ENCODE measurements at places on chromosomes 5 and 9.

GRCh38 chr5:17180864-17181723 is 36.3 kb upstream of the BASP1 start:
- DNase-seq, result peak; percentile 95

GRCh38 chr9:13181652-13182051 is 97.8 kb downstream of the MPDZ start:
- peak; percentile 7 for DNase-seq

GRCh38 chr5:147465747-147466146 is 44.1 kb downstream of the DPYSL3 start:
- no peak for DNase-seq

DNA sequence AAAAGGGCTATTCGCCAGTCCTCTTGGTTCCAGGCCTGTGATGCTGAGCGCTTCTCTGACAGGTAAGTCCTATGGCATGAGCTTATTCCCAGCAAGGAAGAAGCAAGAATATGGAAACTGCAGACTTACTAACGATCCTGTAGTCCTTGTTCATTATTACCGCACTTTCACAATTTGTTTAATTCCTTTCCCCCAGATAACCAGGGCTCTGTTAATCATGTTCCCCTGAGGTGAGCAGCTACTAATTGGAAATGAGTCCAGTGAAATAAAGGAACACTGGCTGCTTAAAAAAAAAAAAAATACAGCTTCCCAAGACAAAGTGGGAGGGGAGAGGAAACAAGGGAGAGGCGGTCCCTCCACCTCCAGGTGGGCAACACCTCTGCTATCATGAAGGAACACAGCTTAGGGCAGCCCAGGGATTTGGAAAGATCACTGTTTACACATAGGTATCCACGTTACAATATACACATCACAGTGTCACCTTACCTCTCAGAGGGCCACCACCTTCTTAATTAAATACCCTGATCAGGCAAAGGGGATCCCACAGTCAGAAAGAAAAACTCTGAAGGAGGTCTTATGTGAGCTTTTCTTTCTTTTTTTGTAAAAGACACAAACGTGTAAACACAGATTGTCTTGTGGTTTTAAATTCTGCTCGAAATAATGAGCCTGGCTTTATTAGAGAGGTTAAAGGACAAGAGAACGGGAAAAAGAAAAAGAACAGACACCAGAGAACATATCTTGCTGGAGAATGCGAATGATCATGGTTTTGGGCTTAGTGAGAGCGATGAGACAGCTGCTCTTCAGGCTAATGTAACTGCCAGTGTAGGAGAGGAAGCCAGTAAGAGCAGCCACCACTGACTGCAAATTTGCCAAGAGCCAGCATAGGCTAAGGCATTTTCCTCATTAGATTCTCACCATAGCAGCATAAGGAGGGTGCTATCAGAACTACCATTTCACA is 258.6 kb downstream of the CRB2 start:
- DNase-seq, result no peak

DNA sequence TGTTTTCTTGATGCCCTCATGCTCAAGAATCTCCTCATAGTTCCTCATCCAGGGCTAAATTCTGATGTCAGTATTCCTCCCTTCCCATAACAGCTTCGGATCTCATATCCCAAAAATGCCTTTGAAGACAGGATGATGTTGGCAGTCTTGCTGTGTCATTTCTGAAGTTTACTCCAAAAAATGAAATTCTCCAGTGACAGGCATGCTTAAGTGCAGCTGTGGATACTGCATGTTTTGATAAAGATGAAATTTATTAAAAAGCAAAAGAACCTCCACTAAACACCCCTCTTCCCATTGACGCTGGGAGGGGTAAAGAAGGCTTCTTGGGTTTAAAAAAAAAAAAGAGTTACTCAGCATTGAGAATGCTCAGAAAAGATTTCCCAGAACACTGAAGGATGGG is 43.1 kb downstream of the NDST1 start:
- no peak for DNase-seq

DNA sequence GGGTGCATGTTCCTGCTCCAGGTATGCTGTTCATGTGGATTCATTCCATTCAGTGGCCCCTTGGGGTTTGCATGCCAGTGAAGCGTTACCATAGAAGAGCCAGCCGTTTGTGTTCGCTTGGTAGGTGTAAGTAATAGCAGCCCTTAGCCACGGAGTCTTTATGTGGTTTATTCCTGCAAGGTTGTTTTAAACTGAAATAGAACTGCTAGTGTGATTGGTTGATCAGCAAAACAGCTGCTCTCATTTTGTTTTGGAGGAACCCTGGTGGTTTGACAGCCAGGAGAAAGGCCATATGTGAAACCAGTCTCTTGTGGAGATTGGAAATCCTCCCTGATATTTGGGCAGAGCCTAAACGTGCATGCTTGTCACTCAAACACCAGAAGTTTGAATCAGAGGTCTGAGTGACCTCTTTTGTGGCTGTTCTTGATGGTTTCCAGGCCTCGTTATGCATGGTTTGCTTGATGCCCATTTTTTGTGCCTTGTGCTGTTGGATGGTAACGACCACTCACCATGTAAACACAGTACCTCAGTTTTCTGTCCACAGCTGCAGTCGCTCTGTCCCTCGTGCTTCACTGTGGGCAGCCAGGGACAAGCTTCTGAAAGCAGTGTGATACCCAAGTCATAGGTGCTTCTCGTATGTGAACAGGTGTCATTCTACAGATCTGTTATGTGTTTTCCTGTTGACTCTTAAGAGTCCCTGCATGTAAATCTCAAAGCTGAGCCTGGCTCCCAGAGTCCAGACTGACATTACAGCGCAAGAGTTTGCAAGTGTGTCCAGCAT is 58.3 kb upstream of the NXNL2 start:
- peak; percentile 13 for DNase-seq

DNA sequence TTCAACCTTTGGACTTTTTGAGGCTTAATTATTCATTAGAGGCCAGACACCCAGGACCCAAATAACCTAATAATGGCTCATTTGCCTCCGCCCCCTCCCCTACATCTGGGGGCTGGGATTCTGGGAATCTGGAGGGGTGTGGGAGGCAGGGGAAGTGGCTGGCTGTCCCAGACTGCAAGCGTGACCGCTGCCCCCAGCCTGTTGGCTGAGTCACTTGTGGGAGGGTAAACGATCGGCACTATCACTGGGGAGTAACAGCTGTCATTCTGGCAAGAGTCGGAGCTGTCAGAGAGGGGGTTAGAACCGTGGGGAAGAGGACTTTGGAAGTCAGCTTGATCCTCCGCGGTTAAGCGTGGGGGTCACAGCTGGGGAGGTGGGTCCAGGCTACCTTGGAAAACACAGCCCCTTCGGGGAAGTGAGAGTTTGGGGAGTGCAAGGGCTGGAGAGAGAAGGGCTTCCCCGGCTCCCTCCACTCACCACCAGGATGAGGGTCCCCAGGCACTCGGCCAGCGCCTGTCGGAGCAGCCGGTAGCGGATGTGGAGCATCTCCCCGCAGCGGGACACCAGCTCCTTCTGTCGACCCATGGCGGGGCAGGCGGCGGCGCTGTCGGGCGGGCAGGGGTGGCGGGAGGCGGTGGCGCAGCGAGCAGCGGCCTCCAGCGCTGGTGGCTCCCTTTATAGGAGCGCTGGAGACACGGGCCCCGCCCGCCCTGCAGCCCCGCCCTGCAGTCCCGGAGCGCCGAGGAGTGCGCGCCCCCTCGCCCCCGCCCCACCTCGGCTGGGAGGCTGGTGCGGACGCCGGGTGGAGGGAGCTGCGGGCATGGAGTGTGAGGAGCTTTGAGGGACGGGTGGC is at the start of gene AQP3:
AQP3 (minus strand) TSS at position 648 of the 853 bp plus-strand sequence; CDS start at position 585, 63 bp downstream.
- DNase-seq, result peak; percentile 54

- DNase-seq, result peak; percentile 40
These were observed 117.7 kb downstream of the GAS1 start for GRCh38 chr9:86829496-86830046.

- peak; percentile 51 for DNase-seq
These were observed 175.2 kb downstream of the GAPVD1 start for GRCh38 chr9:125436613-125437443.

DNA sequence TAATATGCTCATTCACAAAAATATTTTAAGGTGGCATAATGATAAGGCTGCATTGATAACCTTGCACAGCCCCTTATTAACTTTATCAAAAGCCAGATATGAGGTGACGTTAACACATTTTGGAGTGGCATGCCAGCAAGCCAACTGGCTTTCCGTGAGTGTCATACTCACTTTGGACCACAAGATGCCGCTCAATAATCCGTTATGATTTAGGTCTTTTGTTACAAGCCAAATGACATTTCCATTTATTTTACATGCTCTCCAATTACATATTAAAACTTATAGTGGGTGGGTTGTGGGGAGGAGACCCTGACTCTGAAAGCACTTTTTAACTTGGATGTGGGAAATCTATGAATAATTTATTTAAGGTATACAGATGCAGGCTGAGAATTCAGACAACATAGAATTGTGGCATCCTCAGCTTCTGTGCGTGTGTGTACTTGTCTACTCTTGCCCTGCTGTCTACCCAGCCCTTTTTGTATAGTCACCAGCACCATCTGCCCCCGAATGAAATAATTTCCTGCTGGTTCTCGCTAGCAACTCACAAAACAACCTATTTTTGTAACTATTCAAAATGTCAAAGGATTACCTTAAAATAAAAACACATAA is 305.1 kb downstream of the PSAT1 start:
- peak; percentile 43 for DNase-seq

- peak; percentile 8 for DNase-seq
These were observed 813 bp downstream of the ERMP1 start for GRCh38 chr9:5832071-5832537.

- DNase-seq, result no peak
These were observed 491.6 kb downstream of the SEMA5A start for GRCh38 chr5:9054322-9054721.

GRCh38 chr5:98570010-98570409 is 203.5 kb upstream of the RGMB start:
- DNase-seq, result no peak

- DNase-seq, result no peak
These were observed 172.3 kb downstream of the CACNA1B start for GRCh38 chr9:138049779-138050471.

- DNase-seq, result no peak
These were observed 11.1 kb downstream of the FTMT start for GRCh38 chr5:121862801-121863200.

DNA sequence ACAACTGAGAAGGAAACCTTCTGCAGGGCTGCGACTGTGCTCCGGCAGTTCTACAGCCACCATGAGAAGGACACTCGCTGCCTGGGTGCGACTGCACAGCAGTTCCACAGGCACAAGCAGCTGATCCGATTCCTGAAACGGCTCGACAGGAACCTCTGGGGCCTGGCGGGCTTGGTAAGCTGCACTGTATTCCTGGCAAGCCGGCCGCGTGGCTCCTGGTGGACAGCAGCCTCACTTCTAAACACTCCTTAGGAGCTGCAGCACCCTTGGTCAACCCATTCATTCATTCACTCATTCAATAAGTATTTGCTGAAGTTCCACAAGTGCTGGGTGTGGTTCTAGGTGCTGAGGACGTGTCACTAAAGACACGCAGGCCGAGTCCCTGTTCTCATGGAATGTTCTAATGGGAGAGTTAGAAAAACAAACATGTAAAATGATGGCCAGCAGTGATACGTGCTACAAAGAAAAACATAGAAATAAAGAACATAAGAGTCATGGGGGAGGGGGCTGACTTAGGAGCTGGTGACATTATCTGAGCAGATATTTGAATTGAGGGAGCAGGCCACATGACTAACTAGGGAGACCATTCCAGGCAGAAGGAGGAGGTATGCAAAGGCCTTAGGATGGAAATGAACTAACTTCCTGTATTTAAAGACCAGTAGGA is 6.1 kb downstream of the IL4 start:
- no peak for DNase-seq

GRCh38 chr5:172284611-172284980 is 1.0 kb upstream of the UBTD2 start:
- no peak for DNase-seq

- peak; percentile 24 for DNase-seq
These were observed 1.1 kb downstream of the BAG1 start for GRCh38 chr9:33263131-33264002.

DNA sequence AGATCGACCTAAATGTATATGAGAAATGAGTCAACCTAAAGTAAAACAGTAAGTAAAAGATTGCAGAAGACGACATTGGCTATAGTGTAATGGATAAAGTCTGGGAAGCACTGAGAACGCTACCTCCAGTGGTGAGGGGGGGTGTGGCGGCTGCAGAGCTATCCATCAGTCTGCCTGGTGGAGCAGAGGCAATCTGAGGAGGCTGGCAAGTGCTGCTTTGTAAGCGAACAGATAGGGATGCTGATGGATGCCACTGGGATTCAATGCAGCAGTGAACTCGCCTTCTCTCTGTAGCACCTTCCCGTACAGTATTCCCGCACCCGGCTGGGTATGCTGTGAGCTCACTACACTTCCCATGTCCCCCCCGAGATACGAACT is 261.5 kb downstream of the NSG2 start:
- DNase-seq, result no peak
